ENCODE measurements at places on chromosomes 6 and 20.

DNA sequence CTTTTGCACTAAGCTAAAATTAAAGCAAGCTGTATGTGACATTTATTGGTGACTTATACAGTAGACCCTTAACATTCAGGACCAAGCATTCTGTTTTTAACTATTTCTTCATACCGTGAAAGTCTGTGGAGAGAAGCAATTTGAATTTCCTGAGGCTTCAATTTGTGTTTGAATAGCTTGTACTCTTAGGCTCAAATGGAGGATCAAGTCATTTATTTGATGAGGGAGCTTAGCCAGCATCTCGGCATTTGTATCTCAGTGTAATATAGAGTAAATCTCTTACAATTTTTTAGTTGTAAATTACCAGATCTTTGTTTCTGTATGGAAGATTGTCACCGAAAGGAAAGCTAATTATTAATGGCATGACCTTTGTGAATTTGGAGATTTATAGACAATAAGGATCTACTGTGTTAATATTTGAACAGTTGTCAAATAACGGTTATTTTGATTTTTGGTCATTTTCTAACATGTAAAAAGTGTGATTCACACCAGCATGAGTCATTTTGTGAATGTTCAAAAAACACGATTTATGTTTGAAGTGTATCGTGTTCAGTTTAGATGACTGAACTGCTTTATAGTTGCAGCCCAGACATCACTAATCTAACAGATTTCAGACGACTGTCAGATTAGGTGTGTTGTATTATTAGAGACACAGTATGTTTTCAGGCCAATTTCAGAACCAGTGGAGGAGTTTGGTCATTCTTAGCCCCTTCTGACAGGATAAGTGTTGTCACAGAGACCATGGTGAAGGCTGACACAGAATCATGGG, 332.9 kb downstream of the CDKAL1 start:
- no peak for DNase-seq

DNA sequence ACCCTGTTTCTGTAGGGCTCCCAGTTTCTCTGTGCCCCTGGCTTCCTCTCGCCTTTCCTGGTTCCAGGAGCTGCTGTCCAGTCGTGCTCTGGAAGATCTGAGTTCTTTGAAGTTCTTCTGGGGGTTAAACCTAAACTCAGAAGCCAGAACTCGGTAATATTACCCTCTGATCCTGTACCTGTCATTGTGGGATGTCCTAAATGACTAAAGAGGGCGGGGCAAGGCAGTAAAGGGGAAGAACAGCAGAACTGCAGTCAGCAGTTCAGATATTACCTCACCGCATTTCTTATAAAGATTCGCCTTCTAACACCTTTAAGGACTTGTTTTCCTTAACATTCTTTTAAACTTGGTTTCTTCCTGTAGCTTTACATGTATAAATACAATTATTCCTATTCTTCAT, 63.9 kb downstream of the FAM120B start:
- DNase-seq, result no peak

- no peak for DNase-seq
Measured at GRCh38 chr6:6590530-6590929, 2.0 kb downstream of the LY86 start.

- DNase-seq, result no peak
Measured at GRCh38 chr6:144266091-144266649, 19.0 kb upstream of the UTRN start.

GRCh38 chr6:101741474-101742171, 348.1 kb downstream of the GRIK2 start:
- no peak for DNase-seq

GRCh38 chr6:137811121-137811915, 55.7 kb upstream of the TNFAIP3 start:
- DNase-seq, result peak; percentile 84

DNA sequence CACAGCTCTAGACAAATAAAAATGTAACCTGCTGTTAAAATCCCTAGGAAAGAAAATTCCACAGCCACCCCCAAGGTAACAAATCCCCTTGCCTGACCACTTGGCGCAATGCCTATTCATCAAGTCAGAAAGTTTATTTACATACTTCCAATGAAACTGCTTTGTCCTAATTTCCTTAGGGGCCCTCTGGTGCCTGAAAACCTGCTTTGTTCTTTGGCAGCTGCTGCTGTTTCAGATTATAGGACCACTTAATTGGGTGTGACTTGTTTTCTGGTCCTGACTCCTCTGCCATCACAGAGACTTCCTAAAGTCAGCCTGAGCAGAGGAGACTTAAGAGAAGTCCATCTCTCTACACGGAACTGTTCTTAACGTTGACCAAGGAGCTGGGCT, 323.6 kb downstream of the UBE3D start:
- no peak for DNase-seq

GRCh38 chr6:39892490-39893129, 41.7 kb downstream of the MOCS1 start:
- peak; percentile 44 for DNase-seq

GRCh38 chr6:170162775-170163404, 128.0 kb downstream of the DLL1 start:
- no peak for DNase-seq

- DNase-seq, result no peak
Measured at GRCh38 chr6:111740506-111740905, 132.7 kb downstream of the FYN start.

DNA sequence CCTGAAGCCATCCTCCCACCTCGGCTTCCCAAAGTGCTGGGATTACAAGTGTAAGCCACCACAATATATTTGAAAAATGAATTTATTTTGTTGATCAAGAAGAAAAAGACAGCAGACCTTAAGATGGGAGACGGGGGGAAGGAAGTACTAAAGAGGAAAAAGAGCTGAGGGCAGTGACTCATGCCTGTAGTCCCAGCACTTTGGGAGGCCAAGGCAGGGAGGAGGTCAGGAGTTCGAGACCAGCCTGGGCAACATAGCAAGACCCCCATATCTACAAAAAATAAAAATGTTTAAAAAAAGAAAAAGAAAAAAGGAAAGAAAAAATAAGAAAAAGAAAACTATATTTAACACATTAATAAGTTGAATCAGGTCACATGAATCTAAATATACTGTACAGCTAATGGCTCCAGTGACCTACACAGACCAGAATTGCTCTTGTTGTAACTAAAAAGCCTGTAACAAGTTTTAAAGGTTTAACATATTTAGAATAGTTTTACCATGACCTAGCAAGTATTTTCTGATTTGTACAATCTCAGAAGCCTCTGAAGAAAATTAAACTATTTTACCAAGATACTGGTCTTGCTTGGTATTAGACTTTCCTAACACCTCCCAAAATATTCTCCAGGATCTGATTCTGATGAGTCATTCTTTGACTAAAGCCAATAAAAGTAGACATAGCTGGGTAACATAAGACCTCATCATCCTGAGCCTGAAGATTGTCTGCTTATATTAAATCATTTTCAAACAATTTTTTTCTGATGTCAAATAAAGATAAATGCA, 4.3 kb upstream of the AKIRIN2 start:
- no peak for DNase-seq

GRCh38 chr6:15588971-15589634, 73.7 kb downstream of the DTNBP1 start:
- no peak for DNase-seq

- no peak for DNase-seq
Measured at GRCh38 chr20:59790346-59790745, 143.1 kb downstream of the SYCP2 start.

GRCh38 chr6:145312481-145312880, 422.8 kb downstream of the EPM2A start:
- DNase-seq, result no peak

DNA sequence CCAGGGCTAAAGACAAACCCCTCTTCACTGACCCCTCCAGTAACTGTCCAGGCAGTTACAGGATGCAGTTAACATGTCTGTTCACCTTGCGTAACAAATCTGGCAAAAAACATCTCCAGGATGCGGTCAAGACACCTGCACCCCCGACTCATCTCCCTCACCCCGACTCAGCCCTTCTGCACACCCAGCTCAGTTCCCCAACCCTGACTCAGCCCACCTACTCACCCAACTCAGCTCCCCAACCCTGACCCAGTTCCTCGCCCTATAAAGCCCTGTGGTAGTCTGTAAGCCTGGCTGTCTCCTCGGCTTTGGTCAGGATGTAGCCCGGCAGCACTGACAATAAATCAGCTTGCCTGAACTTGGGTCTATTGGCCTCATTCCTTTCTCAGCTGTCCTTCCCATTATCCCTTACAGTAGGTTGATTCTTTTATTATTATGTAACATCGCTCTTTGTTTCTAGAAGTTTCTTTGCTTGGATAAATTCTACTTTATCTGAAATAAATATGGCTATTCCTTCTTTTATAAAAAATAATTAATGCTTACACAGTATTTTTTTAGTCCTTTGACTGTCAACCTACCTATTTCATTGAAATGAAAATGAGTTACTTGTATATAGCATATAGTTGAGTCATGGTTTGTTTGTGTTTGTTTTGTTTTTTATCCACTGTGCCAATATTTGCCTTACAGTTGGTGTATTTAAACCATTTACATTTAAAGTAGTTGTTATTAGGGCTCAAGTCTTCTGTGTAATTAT, 12.9 kb upstream of the ADTRP start:
- DNase-seq, result no peak

GRCh38 chr20:47318027-47318585, 38.4 kb downstream of the ZMYND8 start:
- no peak for DNase-seq

GRCh38 chr20:53138454-53139262, 166.5 kb downstream of the TSHZ2 start:
- no peak for DNase-seq

- DNase-seq, result no peak
Measured at GRCh38 chr6:16503970-16504415, 257.3 kb downstream of the ATXN1 start.

DNA sequence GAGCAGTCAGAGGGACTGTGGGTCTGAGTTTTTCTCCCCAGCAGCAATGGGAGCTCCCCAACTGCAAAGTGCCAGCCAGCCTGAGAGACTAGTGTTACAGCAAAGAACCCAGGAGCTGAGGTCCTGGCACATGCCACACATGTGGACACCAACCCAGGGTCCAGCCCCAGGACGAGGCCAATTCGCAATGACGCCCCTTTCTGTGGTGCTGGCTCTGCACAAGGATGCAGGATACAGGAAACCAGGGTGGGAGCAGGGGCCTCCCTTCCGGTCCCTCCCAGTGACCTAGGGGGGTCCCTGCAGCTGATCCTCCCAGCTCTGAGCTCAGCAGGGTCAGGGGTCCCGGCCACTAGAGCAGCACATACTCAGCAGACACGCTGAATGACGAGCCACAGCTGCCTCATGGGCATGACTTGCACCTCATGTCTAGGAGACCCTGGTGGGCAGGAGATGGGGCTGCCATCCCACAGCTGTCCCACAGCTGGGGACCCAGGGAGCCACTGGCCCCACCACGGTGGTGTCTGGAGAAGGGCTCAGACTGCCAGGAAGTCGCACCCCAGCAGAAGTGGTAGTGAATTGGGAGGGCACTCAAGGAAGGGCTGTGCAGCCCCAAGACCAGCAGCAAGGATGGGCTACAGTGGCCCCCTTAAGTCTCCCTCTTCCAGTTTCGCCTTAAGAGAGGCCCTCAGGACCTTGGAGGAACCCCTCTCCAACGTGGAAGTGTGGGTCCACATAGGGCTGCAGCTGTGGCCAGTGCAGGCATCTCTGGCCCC, 3.6 kb downstream of the ARFRP1 start:
- no peak for DNase-seq
